ENCODE measurements at places on chromosomes 12 and 14.

DNA sequence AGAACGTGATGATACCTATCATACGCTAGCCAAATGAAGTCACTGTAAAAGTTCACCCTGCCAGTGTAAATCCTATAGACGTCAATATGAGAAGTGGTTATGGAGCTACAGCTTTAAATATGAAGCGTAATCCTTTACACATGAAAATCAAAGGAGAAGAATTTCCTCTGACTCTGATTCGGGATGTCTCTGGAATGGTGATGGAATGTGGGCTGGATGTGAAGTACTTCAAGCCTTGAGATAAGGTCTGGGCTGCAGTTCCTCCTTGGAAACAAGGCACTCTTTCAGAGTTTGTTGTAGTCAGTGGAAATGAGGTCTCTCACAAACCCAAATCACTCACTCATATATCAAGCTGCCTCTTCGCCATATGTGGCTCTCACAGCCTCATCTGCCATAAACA is 53.1 kb upstream of the NAP1L1 start:
- no peak for DNase-seq

DNA sequence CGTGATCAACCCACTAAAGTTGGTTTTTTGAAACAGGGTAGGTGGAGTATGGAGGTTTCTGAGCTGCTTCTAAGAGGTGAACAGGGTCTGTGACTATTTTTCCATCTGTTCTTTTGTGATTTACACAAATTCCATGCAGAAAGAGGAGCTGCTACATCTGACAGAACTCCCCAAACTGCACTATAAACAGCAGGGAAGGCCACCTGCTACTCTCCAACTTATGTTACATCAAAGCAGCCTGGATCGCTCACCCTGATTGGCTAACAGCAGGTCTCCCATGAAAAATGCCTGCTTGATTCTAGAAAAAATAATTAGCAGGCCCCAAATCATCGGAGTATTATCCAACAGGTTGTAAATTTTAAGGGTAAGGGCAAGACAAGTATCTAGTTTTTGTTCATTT is 282.9 kb upstream of the FLRT2 start:
- no peak for DNase-seq

- no peak for DNase-seq
These were observed 46.3 kb upstream of the IGF1 start for GRCh38 chr12:102526656-102527055.

GRCh38 chr14:60188115-60188514 is 22.9 kb upstream of the DHRS7 start:
- DNase-seq = no peak

DNA sequence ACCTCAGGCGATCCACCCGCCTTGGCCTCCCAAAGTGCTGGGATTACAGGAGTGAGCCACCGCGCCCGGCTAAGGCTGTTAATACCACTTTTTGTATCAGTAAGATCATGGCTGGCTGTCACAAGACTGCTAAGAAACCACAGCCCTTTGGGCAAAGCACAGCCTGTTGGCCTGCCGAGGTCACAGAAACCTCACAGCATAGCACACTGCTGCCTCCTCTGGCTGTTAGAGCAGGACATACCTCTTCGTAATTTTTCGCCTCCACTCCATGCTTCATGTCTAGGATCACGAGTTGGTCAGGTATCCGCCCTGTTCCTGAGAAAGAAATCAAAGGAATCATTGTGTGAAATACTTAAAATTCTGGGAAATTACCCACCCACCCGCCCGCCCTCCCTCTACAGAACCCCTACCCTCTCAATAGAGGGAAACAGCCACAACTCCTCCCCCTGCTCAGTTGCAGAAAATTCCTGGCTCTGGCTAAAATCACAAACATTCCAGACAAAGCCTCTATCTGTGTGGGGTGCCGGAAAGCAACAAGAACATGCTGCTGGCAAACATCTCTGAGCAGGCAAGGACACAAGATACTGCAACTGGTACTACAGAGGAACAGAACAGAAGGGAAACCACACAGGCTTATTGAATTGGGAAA is 20.7 kb upstream of the NEK9 start:
- DNase-seq = no peak

DNA sequence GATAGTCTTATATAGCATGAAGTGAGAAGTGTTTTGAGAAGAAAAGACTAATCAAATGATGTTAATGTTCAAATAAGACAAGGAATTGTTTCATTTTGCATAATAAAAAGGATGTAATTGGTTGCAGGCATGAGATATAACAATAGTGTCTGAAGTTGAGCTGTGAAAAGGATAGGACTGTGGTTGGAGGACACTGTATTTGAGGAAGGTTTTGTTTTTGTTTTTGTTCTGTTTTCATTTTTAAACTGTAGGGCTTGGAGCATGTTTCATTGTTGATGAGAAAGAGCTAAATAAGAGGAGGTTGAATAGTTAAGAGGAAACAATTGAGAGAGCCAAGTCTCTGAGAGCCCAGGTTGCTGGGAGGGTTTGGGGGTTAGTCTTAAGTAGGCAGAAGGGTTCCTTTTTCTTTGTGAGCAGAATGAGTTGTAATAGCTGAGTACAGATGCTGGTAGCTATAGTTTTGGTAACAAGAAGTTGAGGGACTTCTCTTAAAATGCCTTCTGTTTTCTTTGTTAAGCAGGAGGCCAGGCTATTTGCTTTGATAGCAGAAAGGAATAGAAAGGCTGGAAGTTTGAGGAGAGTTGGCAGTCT is 58.4 kb downstream of the CCDC91 start:
- DNase-seq = no peak

DNA sequence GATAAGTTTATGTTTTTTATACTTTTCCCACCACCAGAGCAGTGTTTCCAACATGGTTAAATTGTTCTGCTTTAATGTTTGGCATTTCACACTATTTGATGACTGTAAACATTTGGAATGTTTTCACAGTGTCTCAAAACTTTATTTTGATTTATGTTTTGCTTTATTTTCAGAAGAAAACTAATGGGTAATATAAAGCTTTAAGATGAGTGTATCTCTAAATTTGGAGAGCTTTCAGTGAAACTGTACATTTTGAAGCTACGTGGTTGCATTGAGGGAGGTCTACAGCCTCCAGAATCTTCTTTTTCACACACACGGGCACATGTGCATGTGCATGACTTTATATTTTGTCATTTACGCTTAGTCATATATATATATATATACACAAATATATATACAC is 10.7 kb downstream of the BICD1 start:
- DNase-seq = no peak

- DNase-seq = peak; percentile 76
These were observed 56.7 kb downstream of the MSRB3 start for GRCh38 chr12:65335021-65335714.

GRCh38 chr12:47808574-47809365 is 10.9 kb downstream of the HDAC7 start:
- no peak for DNase-seq

DNA sequence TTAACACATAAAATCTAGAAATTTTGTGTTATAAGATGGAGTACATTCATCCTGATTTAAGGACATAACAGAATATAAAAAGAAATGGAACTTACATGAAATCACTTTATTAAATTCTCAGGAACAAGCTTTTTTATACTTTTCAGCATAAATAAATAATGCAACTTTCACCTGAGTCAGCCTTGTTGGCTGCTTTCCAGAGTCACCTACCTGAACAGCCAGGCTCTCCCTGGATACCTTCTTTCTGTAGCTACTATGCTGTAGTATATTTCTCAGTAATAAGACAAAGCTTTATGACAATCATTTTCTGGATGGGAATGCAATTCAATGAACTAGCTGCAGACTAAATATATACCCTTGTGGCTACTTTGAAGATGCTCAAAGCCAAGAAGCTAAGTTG is 111.9 kb downstream of the NTS start:
- DNase-seq = no peak

- DNase-seq = no peak
These were observed 32.1 kb downstream of the DNAI7 start for GRCh38 chr12:25162866-25163265.

GRCh38 chr14:73820631-73821030 is 31.0 kb upstream of the PTGR2 start:
- DNase-seq = no peak

- DNase-seq = no peak
These were observed 96.2 kb downstream of the FIGNL2 start for GRCh38 chr12:51752234-51752889.

DNA sequence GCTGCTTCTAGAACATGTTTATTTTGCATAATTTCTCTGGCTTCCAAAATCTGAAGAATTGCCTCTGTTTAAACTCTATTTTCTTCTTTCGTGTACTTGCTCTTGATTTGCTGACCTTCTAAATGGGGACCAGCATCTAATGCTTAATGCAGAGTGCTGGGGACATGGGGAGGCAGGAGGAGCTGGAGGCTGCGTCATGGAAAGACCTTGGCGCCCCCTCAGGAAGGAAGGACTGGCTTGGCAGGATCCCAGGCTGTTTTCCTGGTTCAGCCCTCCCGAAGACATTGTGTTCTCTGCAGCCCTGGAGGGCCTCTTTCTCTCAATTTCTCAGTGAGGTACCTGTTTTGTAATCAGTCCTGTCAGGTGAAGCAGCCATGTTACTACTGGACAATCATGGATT is 5.5 kb downstream of the PRKCH start:
- DNase-seq = no peak

GRCh38 chr14:22152161-22152870 is 436.7 kb downstream of the DAD1 start:
- DNase-seq = no peak

- DNase-seq = no peak
These were observed 11.7 kb downstream of the DTX1 start for GRCh38 chr12:113067987-113068935.

DNA sequence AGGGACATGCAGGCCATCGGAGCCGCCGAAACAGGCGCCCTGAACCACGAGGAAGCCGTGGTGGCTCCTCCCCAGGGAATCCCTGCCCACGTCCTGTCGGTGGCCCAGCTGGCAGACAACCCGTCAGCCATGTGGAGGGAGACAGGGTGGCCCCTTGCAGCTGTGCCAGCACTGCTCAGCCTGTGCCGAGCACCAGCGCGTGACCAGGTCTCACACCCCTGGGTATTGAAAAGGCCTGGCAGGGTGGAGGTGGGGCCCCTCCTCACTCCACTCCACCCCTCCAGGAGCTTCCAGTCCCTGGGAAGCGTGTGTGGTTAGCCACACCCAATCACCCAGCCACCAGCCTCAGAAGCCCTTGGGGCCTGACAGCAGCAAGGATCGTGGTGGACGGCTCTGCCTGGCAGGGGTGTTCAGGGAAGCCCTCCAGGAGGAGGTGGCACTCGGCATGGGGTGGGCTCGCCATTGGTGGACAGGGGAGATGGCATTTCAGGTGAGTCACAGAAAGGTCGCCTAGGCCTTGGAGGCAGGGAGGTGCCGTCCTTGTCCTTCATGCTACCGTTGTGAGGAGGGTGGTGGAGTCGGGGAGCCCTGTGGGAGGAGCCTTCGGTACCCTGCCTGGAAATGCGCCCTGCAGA is 12.3 kb upstream of the DLK1 start:
- DNase-seq = no peak

DNA sequence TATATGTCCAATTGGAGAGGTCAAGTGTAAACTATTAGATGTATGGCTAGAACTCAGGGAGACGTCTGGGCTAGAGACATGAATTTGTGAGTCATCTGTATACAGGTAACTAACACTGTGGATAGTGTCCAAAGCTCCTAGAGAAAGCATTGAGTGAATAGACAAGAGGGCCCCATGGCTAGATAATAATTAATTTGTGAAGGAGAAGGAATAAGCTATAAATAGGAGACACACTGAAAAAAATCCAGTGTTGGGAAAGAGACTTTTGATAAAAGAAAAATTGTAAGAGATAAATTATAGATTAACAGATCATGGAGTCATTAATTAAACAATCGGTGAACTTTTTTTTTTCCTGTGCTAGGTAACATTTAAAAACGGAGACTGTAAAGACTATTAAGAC is 326.6 kb upstream of the PRICKLE1 start:
- DNase-seq = no peak

- no peak for DNase-seq
These were observed 124.5 kb downstream of the PTPRO start for GRCh38 chr12:15446807-15447206.

DNA sequence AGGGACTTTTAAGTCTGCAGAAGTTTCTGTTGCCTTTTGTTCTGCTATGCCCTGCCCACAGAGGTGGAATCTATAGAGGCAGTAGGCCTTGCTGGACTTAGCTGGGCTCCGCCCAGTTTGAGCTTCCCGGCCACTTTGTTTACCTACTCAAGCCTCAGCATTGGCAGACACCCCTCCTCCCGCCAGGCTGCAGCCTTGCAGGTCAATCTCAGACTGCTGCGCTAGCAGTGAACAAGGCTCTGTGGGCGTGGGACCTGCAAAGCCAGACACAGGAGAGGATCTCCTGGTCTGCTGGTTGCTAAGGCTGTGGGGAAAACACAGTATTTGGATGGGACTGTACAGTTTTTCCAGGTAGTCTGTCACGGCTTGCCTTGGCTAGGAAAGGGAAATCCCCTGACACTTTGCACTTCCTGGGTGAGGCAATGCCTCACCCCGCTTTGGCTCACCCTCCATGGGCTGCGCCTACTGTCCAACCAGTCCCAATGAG is 43.7 kb downstream of the CCDC59 start:
- no peak for DNase-seq

- DNase-seq = no peak
These were observed 16.2 kb downstream of the LPCAT3 start for GRCh38 chr12:7001921-7002591.

DNA sequence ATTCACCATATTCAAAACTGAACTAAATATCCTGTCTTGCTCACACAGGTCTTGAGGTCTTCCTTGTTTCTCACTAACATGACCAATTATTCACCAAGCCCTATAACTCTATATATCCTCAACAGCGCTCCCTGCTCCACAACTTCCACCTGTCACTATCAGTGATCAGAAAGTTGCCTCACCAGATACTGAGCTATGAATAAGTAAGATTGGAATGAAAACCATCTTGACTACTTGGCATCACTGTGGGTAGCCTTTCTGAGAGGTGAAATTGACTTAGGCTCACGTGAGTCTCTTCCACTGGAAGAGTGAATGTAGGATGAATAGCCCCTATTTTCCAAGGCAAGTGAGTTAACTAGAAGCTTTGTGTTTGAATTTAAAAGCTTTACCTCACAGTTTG is 167.1 kb downstream of the PIK3C2G start:
- no peak for DNase-seq

DNA sequence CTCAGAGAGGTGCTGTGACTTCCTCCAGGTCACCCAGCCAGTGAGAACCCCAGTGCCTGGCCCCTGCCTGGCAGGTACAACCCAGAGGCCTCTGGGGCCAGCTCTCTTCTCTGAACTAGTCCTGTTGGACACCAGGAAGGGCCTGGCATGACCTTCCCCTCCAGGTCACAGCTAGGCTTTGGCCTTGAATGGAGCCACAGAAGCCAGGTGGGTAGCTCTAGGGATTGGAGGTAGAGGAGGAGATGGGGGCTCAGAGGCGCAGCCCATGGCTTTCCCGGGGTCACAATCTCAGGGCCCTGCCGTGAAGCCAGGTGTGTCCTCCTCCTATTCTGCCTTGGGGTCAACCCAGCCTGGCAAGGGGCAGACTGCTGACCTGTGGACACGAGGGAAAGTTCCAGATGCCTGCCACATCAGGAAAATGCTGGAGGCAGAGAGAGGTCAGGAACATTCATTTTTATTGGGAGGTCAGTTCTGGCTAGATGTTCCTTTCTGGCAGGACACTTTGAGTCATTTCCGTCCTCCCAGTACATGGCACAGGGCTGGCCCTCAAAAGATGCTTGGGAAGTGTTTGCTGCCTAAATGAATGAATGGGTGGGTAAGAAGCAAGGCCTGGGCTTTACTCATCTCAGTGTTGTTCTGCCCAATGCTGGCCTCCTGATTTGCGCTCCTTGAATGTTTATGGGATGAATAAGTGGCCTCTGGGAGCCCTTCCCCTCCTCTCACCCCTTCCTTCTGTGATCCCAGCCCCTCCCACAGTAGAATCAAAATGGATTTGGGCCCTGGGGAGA is 25.4 kb downstream of the FAM222A start:
- no peak for DNase-seq

GRCh38 chr14:101397206-101397605 is 164.1 kb upstream of the DIO3 start:
- no peak for DNase-seq
